WTC11 (cell line): ENCODE measurements at places on chromosomes 2 and 18. TPM values are rescaled to one million over a fixed set of nuclear protein-coding genes. Genes with fewer than 3 reads are reported as not detected.

Gene SLC35F6
- 10.3 to 12.0 TPM (median 11.9 TPM) in 3 replicates for total RNA-seq

DNA sequence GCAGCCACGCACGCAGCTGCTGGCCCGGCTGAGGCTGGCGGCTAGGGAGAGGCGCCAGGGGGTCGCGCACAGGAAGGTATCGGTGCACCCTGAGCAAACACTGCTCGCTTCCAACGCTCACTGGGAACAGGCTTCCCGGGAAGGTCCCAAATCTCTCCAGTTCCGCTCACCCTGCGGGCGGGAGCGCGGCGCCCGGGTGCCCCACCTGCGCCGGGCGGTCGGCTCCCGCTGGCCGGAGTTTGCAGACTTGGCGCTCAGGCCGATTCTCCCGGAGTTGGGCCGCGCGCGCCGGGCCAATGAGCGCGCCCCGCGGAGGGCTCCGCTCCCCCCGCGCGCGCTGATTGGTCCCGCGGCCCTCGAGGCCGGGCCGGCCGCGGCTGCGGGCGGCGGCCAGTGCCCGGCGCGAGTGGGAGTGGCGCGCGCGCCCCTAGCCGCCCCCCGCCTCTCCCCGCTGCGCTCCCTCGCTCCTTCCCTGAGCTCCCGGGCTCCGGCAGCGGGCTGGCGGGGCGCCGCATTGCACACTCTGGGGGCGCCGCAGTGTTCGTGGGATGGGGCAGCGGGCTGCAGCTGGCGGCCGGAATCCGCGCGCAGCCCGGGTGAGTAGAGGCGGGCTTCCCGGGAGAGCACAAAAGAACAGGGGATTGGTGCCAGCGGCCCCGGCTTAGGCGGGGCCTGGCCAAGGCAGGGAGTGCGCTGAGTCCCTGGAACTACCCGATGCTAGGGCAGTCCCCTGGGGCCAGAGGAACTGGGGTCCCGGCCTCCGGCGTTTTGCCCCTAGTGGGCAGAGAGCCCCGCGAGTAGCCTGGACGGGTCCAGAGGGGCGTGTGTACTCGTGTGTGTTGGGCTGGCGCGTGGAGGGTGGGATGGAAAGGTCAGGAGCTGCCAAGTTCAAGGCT lies at the start of gene LYPD6:
Gene LYPD6, plus strand, starts transcription at position 461 of the 896 bp plus-strand sequence. CDS start 107,122 bp downstream, outside the sequence.
- DNase-seq: peak; percentile 71

GRCh38 chr2:168035458-168035857 lies 211.9 kb downstream of the STK39 start:
- DNase-seq: no peak

DNA sequence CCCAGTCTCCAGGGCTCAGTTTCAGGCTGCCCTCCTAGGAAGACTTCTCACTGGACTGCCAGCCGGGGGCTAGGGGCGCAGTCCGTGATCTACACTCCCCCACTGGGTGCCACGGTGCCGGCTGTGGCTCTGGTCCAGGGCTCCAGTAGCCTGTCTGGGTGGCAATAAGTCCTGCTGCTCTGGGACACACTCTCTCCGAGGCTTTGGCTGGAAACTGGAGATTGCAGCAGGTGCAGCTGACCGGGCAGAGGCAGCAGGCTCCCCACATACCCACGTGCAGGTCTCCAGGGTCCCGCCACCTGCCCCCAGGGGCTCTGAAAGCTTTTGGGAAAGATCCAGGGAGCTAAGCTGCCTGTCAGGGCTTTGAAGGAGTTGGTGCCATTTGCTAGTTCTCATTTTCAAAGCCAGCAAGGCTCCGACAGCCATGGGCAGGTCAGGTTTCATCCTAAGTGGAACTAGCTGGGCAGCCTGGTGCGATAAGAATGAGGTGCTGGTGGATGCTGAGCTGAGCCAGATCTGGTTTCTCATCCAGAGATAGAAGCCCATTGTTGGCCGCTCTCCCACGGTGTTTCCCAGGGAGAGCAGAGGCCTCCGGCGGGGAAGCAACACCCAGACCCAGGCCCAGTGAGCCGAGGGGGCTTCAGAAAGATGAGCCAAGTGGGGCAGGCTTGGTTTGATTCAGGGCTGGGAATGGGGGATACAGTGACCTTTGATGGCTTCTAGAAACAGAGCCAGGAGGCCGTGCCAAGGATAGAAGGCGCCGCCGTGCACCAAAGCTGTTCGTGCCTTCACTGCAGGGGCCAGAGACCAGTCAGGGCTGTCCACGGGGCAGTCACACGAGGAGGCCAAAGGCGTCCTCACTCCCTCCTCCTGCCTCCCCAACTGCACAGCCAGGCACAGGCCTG lies 141.7 kb upstream of the GPC1 start:
- no peak for DNase-seq

- DNase-seq: no peak
Observed at GRCh38 chr18:8730080-8730827, 24.9 kb downstream of the MTCL1 start.

Gene ANKRD30B
- total RNA-seq: not detected in 3 replicates

Gene MAL
- total RNA-seq: 0.22 to 0.39 TPM in 2 of 3 replicates, not detected in the other

DNA sequence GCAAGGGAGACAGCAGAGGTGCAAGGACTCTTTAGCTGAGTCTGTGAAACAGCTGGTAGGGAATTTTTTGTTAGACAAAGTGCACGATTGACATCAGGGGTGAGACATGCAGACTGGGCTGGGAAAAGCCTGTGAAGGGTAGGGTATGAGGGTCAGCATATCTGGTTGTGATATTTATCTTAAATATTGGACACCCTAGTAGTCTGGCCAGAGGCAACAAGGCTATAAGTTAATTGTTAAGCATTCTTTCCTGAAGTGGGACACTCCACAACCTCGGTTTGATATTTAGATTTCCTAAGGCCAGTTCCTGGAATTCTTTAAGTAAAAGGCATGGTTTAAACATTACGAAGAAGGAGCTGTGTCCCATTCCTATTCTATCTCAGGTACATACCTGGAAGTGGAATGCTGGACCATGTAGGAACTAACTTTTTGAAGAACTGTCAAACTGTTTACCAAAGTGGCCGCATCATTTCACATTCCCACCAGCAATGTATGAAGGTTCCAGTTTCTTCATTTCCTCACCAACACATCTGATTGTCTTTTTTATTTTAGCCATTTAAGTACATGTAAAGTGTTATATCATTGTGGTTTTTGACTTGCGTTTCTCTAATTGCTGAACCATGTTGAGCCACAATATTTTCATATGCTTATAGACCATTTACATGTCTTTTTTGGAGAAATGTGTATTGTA lies 22.5 kb downstream of the EHBP1 start:
- no peak for DNase-seq

- DNase-seq: no peak
Observed at GRCh38 chr2:239973386-239973785, 51.8 kb downstream of the NDUFA10 start.

DNA sequence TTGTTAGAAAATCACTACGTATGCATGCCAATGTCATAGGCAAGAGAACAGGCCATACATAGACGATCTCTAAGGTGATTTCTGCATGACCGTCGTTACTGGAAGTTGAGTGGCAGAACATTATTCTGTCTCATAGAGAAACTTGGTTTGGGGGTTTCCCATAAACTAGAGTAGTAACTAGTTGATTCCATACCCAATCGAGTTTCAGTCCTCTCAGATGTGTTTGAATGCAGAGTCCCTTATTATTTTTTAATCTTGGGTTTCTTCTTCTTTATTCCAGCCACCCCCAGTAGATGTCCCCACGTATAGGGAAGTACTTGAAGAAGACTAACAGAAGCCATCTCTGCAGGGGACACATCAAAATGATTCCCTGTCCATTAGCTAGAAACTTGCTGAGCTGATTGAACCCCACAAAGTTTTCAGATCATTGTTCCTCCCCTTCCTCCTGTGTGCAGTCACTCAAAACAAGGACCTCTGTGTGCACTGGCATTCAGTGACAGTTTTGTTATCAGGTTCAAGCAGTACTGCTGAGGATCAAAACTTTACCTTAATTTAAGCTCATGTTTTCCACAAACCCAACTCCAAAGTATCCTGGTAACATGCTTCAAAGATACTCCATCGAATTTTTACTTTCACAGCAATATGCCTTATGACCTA lies 68.4 kb upstream of the CDCA7 start:
- DNase-seq: no peak

Gene IL1F10
- total RNA-seq: not detected in 3 replicates

DNA sequence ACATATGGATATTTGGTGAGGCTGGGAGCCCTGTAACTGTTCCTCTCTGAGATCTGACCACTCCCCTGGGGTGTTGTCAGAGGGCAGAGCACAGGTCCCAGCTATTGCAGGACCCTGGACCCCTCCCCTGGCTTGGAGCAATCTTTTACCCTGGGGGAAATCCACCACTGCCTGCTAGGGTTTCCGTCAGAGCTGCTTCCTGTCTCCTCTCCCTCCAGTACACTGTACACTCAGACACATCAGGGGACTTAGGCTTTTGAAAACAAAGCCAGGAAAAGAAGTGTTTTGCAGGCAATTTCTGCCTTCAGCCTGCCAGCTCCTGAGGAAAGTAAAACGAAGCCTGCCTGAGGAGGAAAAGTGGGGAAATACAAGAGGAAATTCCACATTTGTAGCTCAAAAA lies 13.2 kb upstream of the CEP68 start:
- DNase-seq: no peak

Gene CCDC93
- total RNA-seq: 14.0 to 16.9 TPM (median 16.4 TPM) in 3 replicates

Gene SERPINB12
- total RNA-seq: not detected in 3 replicates

- no peak for DNase-seq
Observed at GRCh38 chr2:209441541-209441940, 17.7 kb downstream of the MAP2 start.

DNA sequence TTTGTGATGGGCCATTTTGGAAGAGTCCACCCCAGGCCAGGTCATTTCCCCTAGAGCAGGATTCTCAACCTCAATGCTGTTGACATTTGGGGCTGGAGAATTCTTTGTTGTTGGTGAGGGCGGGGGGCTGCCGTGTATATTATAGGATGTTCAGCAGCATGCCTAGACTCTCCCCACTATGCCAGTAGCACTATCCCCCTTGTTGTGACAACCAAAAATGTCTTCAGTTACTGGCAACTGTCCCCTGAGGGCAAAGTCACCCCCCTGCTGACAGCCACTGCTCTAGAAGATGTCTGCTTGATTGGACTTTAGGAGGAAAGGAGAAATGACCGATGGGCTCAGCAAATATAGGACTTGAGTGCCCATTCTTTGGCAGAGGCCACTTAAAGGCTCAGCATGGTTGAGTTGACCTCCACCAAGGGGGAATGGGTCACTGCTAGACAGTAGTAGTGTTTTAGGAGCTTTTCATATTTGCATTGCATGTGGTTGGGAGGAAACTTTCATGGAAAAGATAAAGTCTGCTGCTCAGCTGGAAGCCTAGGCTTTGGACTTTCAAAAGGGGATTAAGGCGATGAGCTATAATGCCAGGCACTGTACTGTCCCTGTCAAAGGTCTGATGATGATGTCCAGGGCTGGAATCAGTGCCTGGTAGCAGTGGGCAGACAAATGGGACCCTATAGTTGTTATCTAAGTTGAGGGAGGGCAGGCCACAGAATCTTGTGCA lies 61.1 kb upstream of the MCFD2 start:
- DNase-seq: no peak

- DNase-seq: no peak
Observed at GRCh38 chr2:212180408-212181083, 358.1 kb downstream of the ERBB4 start.

Gene FAM124B
- total RNA-seq: 3.7 to 4.4 TPM (median 3.9 TPM) in 3 replicates

GRCh38 chr2:223601932-223602666 lies at the start of gene SCG2:
Gene SCG2, minus strand, starts transcription at chr2:223602361. Its CDS starts 3,079 bp downstream, at chr2:223599282.
- DNase-seq: peak; percentile 75

- DNase-seq: no peak
Observed at GRCh38 chr2:12070581-12070980, 324.1 kb downstream of the LPIN1 start.

Gene MAPRE2
- total RNA-seq: 20.4 to 21.2 TPM (median 20.8 TPM) in 3 replicates

Gene APOB
- 1.4 to 1.6 TPM (median 1.5 TPM) in 3 replicates for total RNA-seq

GRCh38 chr2:105924271-105924670 lies 179.6 kb downstream of the NCK2 start:
- DNase-seq: no peak

Gene PSD4
- 1.5 to 2.7 TPM (median 2.3 TPM) in 3 replicates for total RNA-seq

- DNase-seq: no peak
Observed at GRCh38 chr2:117553448-117553847, 261.0 kb upstream of the DDX18 start.

DNA sequence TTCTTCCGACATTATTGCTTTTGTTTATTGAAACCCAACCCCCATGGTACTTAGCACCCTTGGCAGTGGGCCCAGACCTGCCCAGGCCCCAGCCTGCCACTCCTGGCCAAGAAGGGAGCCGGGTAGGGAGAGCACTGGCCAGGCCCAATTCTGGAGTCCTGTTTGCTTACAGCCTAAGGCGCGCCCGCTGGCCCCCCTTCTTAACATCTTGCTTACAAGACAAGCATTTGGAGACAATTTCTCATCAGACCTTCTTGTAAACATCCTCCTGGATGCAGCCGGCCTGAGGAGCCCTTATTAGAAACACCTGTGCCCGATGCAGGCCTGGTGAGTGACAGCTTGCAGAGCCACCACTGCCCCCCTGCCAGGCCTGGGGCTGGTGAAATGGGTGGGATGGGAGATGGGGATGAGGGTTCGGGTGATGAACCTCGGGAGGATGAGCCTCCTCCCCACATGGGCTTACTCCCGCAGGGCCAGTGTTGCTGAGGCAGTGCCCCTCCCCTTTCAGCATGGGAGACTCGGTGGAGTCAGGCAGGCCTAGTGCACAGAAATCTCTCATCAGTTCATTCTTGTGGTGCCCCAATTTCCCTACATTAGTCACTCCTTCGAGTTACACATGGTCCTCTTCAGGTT lies 217.5 kb downstream of the CYP26B1 start:
- no peak for DNase-seq

Gene POTEC
- total RNA-seq: not detected in 3 replicates

Gene MROH2A
- total RNA-seq: 0.16 TPM in 1 of 3 replicates, not detected in the others

Gene SULT1C3
- not detected in 3 replicates for total RNA-seq

Gene SPATA3
- not detected in 3 replicates for total RNA-seq

Gene METTL8
- total RNA-seq: 47.8 to 59.1 TPM (median 53.4 TPM) in 3 replicates

- DNase-seq: no peak
Observed at GRCh38 chr2:144163592-144163991, 356.3 kb downstream of the ZEB2 start.

Gene RETSAT
- 18.9 to 24.4 TPM (median 21.6 TPM) in 3 replicates for total RNA-seq

- DNase-seq: no peak
Observed at GRCh38 chr2:21836261-21836660, 712.5 kb downstream of the TDRD15 start.

Gene ERMN
- total RNA-seq: 0.50 to 0.59 TPM in 2 of 3 replicates, not detected in the other

Gene CSRNP3
- 7.3 to 8.0 TPM (median 8.0 TPM) in 3 replicates for total RNA-seq

Gene IL1R2
- total RNA-seq: 0.22 TPM in 1 of 3 replicates, not detected in the others

DNA sequence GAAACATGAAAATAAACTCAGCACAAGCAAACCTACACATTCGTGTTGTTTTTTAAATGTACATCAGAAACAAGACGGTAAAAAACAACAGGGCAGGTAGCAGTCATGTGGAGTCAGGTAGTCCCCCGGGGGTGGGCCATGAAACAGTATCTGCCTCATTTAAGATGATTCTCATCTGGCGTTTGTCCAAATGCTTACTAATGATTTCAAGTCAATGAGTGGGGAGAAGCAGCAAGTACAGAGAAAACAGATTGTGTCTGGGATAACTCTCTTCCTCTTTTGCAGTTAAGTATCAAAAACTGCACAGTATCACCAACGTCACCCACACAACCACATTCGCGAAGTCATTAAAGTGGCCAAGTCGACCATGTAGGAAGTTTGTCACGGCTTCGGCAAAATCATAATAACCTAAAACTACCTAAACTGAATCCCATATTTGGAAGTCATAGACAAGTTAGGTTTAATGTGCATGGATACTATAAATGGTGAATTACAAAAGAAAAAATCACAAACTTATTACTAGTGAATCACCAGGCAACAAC lies 1.3 kb downstream of the LAPTM4A start:
- DNase-seq: no peak
